T-helper 9 cell (primary cell): ENCODE measurements at places on chromosomes 6 and 20.

DNA sequence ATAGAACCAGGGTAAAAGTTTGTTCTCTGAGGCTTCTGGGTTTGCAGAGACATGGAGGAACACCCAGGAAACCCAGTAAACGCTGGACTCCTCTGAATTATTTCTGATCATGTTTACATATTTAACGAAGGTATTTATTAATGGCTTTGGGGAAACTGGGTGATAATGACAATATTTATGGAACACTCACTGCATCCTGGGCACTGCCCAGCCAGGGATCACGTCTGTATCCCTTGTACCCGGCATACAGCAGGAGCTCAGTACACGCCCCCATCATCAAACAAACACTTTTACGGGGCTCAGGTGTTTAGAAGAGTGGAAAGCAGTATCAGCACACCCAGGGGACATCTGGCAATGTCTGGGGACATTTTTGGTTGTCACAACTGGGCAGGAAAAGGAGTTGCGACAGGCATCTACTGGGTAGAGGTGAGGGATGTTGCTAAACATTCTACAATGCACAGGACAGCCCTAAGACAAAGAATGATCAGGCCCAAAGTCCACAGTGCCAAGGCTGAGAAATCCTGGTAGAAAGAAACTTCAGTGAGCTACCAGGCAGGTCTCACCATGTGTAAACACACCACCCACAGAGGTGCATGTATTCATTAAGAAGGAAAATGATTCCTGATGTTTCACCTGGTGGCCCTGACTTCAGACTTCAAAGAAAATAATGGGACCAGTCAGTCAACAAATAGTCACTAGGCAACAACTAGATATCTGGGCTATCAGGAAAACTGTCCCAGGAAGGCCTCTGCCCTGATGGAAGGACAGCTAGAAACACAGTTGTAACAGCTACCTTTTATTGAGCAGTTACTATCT is 35.3 kb downstream of the ZMYND8 start:
- DNase-seq = no peak

DNA sequence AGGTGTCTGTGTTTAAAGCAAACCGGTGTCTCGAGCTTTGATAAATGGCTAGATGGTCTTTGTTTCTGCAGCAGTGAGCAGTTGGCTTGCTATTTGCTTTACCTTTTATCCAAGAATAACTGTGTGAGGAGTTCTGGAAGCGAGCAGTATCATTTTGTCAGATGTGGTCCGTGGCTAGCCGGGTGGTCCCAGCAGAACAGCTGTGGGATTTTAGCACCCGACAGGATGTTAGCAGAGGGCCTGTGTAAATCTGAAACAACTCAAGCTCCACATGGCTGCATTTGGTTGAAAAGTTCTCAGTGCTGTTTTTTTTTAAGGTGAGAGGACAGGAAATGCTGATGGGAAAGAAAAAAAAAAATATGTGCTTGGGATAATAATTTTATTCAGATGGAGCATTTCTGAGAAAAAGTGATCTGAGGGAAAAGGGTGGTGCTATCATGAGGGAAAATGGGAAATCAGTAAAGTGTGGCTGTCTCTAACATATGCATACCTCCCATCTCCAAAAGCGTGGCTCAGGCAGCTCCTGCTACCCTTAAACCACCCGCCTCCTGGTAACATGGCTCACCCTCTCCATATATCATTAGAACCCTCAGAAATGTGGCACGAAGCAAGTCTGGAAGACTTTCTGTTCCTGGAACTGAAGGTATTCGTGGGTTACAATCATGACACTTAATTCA is 215.4 kb downstream of the TSHZ2 start:
- no peak for DNase-seq

DNA sequence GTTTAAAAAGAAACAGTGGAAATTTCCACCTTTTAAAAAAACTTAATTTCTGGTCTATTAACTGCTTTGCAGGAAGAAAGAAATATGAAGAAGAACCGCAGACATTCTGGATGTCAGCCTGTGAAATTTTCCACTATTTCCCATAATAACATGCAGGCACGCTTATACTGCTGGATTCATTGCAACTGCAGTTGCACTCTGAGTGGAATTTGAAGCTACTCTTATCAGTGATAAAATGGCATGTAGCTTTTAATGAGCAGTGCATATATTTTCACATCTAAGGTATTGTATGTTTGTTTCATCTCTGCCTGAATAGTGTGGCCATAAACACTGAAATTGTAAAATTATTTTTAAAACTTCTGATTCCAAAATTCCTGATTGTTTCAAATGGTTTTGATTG is 28.2 kb downstream of the NCOA3 start:
- no peak for DNase-seq

- DNase-seq = no peak
Measured at GRCh38 chr6:119800526-119800925, 451.0 kb upstream of the MAN1A1 start.

- no peak for DNase-seq
Measured at GRCh38 chr6:52423971-52424381, 3.8 kb downstream of the EFHC1 start.

DNA sequence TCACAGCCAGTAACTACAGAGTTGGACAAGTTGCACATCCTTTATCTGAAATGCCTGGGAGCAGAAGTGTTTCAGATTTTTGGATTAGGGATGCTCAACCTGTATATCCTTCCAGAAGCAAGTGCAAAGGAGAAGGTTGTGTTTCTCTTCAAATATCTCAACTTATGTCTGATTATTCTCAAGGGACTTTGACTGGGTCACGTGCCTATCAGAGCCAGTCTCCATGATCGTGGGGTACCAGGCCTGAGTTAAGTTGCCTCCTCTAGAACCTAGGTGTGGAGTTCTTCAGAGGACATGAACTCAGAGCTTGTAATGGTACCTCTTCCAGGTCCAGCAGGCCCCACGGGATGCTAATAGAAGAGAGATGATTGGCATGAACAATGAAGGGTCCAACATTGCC is 7.8 kb downstream of the CD83 start:
- no peak for DNase-seq

- DNase-seq = no peak
Measured at GRCh38 chr6:45923831-45924391, 91.7 kb downstream of the CLIC5 start.

GRCh38 chr6:138837246-138837645 is 41.4 kb downstream of the ECT2L start:
- no peak for DNase-seq

DNA sequence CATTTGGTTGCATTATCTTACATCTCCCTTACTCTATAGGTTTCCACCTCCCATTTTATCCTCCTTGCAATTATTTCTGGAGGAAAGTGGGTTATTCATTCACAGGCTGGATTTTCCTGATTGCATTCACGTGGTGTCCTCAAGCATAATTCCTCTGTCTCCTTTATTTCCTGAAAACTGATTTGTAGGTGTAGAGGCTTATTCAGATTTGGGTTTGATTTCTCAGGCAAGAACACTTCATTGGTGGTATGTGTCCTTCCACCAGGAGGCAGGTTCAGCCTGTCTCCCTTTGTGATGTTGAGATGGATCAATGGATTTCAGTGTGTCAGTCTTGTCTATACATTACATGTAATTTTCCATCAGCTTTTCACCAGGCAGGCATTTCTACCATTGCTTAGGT is 17.3 kb downstream of the DNPH1 start:
- no peak for DNase-seq

DNA sequence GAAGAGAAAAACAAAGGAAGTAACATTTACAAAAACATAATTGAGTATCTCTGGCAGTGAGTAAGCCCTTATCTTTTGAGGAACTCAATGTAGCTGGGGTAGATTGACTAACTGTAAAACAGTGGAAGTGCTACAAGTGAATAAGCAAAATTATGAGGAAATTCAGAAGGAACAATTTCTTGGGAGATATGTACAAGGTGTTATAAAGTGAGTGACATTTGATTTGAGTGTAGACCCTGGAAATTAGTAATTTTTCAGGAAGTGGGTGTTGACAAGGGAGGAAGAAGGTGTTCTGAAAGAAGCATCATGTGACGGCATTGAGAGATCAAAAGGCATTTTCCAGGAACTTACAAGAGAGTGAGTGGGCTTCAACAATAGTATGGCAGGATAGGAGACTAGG is 22.2 kb downstream of the XRN2 start:
- DNase-seq = no peak

DNA sequence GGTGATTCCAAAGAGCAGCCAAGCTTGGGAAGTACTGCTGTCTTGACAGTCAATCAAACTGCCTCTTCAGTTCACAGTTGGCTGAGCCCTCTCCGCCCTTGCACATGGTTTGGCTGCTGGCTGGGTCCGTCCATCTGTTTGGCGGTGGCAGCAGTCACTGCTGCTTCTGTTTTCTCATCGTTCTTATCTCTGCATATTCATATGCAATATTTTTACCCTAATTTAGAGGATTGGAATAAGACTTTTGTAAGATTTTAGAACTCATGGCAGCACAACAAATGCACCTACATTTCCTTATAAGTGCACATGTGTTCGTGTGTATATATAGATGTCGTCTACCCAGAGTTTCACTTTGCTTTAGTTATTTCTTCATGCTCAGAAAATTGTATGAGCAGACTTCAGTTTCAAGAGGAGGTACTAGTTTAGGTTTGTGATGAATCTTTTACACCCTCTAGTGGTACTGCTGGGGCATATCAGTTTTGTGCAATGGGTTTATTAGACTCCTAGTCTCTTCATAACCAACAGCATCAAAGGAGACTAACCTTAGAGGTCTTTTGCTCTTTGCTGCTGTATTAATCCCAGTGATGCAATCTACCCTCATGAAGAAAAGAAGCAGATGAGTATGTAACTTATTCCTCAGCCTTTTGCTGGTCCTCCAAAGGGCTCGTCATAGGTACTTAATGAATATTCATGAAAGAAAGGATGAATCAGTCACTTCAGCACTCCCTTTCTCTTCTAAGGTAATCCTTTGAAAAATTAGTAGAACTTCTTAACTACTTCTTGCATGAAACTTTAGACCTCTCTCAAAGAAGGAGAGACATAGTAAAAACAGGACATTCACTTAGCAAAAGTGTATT is 44.3 kb downstream of the KHDC1L start:
- DNase-seq = no peak

- no peak for DNase-seq
Measured at GRCh38 chr6:44699082-44699481, 311.6 kb downstream of the CDC5L start.

GRCh38 chr20:53162251-53162835 is 190.2 kb downstream of the TSHZ2 start:
- DNase-seq = no peak

DNA sequence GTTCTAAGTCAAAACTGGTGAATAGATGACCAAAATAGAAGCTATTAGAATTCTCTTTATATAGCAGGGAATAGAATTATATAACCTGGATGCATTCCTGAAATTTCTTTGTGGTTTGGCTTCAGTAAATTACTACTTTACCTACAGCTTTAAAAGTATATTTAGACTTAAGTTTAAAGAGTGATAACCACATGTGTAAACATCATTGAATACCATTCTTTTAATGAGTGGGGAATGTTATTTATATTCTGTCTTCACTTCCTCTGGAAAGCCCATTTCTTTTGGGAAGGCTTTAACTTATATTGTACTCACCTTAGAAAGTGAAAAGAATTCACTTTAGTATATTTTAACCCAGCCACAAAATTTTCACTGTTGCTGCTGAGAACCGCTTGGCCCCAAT is 39.1 kb downstream of the PLEKHG1 start:
- no peak for DNase-seq

- no peak for DNase-seq
Measured at GRCh38 chr6:149456311-149457021, 28.3 kb downstream of the ZC3H12D start.

DNA sequence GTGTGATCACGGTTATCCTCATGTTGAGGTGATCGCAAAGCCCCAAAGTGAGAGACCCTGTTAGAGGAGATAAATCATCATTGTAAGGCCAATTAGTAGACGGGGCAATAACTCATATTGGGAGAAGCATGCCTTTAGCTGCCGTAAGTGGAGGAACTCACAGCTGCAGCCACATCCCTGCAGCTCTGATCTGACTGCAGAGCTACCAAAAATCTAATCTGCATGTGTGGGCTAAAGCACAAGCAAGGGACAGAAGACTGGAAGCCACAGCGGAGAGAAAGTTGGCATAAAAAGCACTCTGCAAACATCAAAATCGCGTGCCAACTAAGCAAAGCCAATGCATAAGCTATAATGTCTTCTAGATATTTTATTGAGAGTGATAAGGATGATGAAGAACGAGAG is 79.8 kb downstream of the TBC1D7 start:
- no peak for DNase-seq

DNA sequence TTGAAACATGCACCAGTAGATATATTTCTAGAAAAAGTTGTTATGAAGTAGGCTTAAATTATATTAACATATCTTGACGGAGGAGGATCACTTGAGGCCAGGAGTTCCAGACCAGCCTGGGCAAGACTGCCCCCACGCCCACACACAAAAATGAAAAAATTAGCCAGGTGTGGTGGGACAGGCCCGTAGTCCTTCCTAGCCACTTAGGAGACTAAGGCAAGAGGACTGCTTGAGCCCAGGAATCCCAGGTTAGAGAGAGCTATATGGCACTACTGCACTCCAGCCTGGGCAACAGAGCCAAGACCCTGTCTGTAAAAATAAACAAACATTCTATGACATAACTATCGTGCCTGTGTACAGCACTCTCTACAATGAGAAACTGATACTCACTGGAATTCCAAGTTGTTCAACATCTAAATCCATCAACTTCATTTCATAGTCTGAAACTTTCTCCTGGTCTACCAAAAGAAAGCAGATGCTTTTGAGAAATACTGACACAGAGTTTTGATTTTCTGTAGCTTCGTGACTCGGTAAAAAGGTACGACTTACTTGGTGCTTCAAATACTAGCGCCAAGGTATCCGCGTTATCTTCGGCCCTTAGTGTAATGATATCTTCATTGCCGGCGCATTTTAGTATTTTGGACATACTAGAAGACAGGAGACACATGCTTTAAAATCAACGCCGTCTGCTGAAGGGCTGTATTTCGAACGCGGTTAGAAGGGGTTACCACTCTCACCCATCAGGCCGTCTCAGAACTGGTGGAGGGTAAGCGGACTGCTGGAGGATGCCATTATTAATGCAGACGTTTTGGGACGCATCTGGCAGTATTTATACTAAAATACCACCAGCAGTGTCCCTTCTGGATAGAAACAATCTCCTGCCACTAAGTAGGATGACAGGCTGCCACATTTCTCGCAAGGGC is 1.3 kb downstream of the PCNA start:
- DNase-seq = no peak

DNA sequence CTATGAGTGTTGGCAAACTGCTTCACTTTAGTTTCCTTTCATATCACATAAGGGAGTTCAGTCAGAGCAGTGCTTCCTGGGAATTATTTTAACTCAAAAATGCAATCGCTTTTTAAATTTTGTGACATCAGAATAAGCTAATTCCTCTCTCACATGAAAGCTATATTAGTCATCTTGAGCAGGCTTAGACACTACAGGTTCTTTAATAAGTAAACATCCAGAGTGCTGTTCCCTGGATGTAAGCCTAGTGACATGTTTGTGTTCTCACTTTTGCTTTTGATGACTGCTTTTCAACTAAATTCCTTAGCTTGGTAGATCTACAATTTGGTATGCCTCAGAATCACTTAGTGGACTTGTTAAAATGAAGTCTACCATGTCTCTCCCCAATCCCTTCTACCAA is 252.7 kb upstream of the POU3F2 start:
- no peak for DNase-seq

GRCh38 chr6:43895656-43896328 is 125.8 kb downstream of the VEGFA start:
- no peak for DNase-seq

GRCh38 chr6:33299237-33299944 is 649 bp upstream of the RGL2 start:
- peak; percentile 93 for DNase-seq

- DNase-seq = no peak
Measured at GRCh38 chr6:71338540-71339316, 50.1 kb downstream of the OGFRL1 start.

GRCh38 chr6:149389509-149390297 is 10.4 kb upstream of the SUMO4 start:
- no peak for DNase-seq

GRCh38 chr6:20172842-20173456 is 39.3 kb downstream of the MBOAT1 start:
- no peak for DNase-seq
